Sigmoid colon (tissue), 7 donors: ENCODE measurements at places on chromosomes 7 and 10. TPM values are rescaled to one million over a fixed set of nuclear protein-coding genes. Genes with fewer than 3 reads are reported as not detected.

The ABCB1 gene
- polyA plus RNA-seq, result 17.6 TPM

The TTYH3 gene
- 41.7 TPM for polyA plus RNA-seq

DNA sequence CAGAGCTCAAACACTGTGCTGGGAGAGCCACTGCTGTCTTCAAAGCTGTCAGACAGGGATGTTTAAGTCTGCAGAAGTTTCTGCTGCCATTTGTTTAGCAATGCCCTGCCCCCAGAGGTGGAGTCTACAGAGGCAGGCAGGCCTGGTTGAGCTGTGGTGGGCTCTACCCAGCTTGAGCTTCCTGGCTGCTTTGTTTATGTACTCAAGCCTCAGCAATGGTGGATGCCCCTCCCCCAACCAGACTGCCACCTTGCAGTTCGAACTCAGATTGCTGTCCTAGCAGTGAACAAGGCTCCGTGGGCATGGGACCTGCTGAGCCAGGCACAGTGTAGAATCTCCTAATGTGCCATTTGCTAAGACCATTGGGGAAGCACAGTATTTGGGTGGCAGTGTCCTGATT, 4.6 kb upstream of the CYP2C19 start:
- DNase-seq, result no peak
- no peaks in the 10 kb centered on the region for H3K4me1 ChIP-seq
- no peaks in the 10 kb centered on the region for H3K27me3 ChIP-seq
- H3K36me3 ChIP-seq, result no peaks in the 10 kb centered on the region

- no peak overlapping the region for H3K4me3 ChIP-seq
- no peaks in the 10 kb centered on the region for H3K27me3 ChIP-seq
- H3K4me1 ChIP-seq, result peaks cover 15% of the 10 kb centered on the region
These were observed 2.5 kb downstream of the ZNF273 start for GRCh38 chr7:64905547-64905946.

DNA sequence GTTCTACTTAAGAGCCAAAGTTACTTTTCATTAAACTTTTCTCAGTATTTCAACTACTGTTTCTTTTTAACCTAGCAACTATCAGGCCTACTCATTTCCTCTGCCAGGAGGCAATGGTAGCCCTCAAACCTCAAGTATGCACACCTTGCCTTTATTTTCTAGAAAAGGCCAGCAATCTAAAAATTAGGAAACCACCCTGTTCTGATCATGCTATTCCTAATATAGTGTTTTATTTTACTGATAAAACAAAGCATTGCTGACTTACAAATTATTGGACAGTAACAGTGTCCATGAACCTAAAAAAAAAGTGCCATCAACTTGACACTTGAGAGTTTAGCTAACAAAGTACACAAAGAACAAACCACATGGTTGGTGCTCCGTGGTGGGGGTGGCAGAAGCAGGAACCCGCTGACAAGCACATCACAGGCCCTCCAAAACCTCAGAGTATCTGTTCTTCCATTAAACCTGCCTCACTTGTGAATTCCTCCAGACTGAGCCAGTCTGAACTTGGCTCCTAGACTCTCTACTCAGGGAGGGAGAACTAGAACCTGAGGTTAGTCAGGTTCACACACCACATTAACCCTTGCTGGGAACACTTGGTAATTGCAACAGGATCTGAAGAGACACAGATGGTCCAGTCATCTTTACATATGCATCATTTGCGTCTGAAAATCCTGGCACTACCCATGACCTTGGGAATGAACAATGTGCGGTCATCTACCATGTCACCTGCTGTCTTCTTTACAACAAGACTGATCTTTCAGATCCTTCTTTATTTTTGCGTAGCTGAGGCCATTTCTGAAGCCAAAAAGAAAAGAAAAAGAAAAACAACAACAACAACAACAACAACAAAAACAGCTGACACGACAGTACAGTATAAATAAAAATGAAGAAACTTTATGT, 31.9 kb downstream of the PIP4K2A start:
- H3K36me3 ChIP-seq, result no peaks in the 10 kb centered on the region
- no peak for DNase-seq
- H3K4me3 ChIP-seq, result no peak overlapping the region
- no peak overlapping the region for H3K27ac ChIP-seq
- no peaks in the 10 kb centered on the region for H3K27me3 ChIP-seq
